NCI-H187 (cell line): ENCODE measurements at places on chromosomes 6 and 20.

DNA sequence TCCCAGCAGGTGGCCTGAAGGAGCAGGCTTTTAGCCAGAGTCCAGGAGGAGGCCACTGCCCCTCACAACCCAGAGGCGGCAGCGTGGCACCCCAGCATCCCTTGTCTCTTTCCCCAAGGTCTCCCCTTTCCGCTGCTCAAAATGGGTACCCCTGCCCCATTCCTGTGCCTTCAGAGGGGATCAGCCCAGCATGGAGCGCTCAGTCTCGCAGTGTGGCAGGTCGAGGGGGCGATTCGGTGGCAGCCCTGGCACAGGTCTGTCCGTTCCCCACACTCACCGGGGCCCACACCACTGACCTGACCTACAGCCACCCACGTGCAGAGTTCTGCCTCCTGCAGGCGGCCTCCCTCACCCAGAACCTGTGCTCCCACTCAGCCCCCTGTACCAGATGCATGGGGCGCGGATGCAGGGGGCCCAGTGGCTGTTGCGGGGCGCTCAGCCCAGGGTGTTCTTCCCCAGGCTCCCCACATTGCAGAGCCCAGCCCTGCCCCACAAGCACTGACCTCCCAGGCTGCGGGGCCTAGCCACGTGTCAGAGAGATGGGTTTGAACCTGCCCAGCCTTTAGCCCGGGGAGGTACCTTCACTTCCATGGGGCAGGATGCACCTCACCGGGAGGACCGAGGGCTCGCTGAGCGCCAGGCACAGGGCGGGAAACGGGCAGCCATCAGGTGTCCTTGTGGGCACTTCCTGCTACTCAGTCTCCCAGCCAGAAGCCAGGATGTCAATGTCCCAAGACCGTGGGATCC lies 41.8 kb downstream of the DSTN start:
- DNase-seq, result no peak

DNA sequence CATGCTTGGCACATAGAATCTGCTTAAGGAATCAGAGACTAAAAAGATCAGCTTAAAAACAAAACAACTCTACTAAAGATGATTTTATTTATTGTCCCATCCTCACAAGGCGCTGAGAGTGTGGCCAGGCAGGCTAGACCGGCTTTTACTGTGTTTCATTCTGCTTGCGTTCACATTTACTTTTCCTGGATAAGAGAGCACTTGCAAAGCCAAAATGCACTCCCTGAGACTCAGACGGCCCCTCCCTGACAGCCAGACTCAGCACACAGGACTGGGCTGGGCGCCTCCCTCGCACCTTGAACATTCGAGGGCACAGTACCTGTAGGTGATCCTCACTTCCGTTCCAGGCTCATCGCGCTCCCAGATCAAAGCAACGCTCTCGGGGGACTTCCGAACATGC lies 10.2 kb downstream of the ACSS1 start:
- no peak for DNase-seq

DNA sequence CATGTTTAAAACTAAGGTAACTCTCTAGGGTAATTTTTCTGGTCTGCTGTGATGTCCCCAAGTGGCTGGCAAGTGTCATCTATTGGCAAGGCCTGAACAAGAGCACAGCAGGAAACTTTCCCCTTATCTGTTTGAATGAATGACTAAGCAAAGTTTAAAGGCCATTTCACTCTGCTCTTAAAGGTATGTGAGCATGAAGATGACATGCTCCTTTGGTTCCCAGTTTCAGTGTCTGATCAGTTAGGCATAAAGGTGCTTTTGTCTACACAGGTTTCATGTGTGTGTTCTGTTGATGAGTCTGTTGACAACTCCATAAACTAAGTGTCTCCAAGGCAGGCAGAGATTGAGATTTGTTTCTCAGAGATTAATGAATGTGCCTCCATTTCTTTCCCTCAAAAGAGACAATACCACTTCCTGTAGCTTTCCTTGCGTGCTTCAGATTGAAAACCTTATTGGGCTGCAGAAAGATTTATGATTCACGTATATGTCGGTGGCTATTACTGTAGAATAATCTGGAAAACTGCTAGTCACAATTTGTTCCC lies 83.9 kb downstream of the MAP3K7 start:
- peak; percentile 56 for DNase-seq

- DNase-seq, result no peak
Observed at GRCh38 chr20:63492982-63493381, 5.9 kb downstream of the EEF1A2 start.

DNA sequence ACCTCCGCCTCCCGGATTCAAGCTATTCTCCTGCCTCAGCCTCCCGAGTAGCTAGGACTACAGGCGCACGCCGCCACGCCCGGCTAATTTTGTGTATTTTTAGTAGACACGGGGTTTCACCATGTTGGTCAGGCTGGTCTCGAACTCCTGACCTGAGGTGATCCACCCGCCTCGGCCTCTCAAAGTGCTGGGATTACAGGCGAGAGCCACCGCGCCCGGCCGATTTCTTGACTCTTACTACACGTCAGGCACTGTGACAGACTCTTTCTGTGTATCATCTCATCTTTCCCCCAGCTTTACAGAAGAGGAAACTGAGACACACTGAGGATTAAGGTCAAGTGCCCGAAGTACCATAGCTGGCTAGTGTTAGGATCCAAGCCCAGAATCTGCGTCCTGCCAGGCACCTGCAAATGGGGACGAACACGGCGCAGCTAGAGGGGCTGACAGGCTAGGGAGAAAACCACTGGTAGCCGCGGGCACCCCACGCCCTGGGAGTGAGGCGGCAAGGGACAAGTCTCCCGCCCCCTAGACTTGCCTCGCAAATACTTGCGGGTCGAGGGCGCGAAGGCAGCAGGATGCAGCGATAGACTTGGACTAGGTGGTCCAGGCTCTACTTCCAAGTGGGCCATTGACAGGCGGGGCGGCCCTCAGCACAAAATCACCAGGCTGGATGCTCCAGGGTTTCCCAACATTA lies 1.1 kb upstream of the TAF8 start:
- no peak for DNase-seq
